ENCODE measurements at places on chromosomes 13 and 19.

- DNase-seq, result no peak
Observed at GRCh38 chr19:30783212-30783611, 411.0 kb downstream of the ZNF536 start.

DNA sequence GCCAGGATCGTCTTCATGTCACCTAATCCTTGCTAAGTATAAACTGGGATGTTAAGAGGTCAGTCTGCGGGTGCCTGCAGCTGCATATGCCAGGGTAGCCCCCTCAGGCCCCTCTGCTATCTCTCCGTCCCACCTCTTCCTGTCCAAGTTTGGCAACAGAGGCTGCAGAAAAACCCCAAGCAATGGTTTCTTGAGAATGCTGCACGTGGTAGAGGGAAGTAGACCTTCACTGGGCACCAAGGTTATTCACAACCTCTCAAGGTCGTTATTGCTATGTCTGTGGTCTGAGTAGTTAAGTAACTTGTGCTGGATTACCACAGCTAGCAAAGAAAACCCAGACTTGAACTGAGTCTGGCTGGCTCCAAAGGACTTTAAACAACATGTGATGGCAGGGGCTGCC is 77.9 kb upstream of the XPO4 start:
- no peak for DNase-seq

GRCh38 chr19:48737360-48737998 is 2.9 kb downstream of the RASIP1 start:
- DNase-seq, result no peak

GRCh38 chr19:3024870-3025548 is 4.1 kb downstream of the TLE2 start:
- no peak for DNase-seq

GRCh38 chr13:33528896-33529295 is 243.3 kb upstream of the STARD13 start:
- no peak for DNase-seq

DNA sequence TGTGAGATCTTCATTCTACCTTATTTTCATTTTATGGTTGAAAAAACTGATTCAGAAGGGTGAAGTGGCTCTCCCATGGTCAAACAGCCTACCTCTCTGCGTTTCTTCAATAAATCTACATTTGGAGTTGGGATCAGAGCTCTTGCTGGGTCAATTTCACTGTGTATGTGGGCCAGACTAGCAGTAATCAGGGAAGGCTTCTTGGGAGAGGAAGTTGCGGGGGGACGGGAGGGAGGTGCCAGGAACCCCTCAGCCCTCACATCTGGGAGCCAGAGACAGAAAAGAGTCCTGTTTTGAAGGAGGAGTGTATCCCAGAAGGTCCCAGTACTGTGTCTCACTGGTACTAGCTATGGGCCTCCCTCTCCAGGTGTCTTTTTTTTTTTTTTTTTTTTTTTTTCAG is 934 bp downstream of the KXD1 start:
- DNase-seq, result no peak

DNA sequence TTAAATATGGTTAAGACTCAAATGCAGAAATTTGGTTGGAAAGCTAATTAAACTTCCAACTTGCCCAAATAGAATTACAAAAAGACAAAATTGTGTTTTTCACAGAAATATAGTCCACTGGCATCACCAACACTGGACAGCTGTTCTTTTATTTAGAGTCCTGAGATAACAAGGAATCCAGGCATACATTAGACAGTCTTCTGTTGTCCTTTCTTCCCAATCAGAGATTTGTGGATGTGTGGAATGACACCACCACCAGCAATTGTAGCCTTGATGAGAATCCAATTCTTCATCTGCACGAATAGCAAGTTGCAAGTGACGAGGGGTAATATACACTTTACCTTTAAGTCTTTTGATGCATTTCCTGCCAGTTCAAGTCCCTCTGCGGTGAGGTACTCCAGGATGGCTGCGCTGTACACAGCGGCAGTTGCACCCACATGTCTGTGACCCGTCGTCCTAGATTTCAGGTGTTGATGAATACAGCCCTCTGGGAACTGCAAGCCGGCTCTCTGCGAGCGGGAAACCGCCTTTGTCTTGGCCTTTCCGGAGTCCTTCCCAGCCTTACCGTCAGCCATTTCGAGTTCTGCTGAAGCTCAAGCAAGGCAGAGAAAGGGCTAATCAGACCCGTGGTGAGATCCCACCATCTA is 14.7 kb downstream of the UBAC2 start:
- no peak for DNase-seq

DNA sequence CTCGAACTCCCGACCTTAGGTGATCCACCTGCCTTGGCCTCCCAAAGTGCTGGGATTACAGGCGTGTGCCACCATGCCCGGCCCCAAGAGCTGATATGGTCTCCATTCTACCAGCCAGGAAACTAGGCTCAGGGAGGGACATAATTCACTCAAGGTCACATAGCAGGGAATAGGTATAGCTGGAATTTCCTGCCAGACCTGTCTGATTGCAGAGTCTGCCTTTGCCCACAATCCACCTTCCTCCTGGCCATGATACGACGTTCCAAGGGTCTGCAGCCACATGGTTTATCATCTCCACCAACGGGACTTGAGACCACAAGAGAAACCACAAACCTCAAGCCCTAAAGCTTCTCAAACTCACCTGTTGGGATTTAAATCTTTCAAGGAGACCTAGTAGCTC is 32.0 kb downstream of the ZNRF4 start:
- DNase-seq, result no peak

DNA sequence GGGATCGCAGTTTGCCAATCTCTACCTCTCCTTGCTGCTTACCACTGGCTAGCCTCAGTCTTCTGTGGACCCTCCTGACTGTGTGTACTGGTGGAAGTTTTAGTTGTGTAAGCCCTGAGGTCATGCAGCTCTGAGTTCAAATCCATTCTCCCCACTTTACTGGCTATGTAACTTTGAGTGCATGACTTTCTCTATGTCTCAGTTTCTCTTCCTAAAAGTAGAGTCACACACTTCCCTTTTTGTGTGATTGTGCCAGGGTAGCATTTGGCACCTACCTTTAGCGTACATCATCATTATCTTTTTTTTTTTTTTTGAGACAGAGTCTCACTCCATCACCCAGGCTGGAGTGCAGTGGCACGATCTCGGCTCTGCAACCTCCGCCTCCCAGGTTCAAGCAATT is 70.3 kb downstream of the MAP4K1 start:
- no peak for DNase-seq

DNA sequence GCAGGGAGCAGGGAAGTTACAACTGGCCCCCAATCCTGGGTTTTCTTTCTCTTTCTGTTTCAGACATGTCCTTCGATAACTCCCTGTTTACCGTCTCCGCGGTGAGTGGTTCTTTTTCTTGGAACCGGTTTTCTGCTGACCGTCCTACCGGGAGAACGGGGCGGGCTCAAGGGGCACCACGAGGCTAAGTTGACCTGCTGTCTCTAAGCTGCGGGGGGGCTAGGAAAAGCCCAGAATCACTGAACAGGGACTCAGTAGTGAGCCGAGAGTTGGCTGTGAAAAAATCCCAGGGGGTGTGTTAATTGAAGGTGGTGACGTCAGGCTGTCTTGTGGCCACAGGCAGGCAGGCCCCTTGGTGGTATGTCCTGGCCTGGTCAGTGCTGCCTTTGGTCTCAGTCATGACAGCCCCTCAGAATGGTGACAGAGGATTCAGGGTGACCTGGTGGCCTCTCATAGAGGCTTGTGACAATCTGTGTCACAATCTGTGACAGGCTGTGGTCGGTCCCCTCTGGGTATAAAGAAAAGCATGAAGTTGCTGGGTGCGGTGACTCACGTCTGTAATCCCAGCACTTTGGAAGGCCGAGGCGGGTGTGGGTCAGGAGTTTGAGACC is 8.1 kb upstream of the CARM1 start:
- DNase-seq, result no peak

GRCh38 chr19:6161271-6161850 is 25.9 kb downstream of the ACSBG2 start:
- DNase-seq, result no peak

DNA sequence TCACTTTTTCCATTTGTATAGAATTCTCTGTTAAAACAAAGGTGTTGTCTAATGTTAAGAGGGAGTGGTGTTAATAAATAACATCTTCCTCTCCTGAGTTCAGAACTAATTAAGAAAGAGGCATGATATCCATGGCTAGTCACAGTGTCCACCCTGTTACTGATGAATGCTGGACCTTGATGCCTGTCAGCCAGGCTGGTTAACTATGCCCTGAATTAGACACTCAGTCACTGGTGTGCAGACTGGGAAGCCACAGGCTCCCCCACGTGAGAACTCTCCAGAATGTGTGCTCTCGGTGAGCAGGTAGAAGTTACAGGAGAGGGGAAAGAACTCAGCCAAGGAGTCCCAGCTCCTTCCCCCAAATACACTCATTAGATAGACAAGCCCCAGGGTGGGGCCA is 56.1 kb upstream of the RNF113B start:
- no peak for DNase-seq

GRCh38 chr19:41755328-41755913 is at the start of gene CEACAM6:
Gene CEACAM6, plus strand, starts transcription at chr19:41755530. Its CDS starts 109 bp downstream, at chr19:41755639.
- DNase-seq, result no peak

DNA sequence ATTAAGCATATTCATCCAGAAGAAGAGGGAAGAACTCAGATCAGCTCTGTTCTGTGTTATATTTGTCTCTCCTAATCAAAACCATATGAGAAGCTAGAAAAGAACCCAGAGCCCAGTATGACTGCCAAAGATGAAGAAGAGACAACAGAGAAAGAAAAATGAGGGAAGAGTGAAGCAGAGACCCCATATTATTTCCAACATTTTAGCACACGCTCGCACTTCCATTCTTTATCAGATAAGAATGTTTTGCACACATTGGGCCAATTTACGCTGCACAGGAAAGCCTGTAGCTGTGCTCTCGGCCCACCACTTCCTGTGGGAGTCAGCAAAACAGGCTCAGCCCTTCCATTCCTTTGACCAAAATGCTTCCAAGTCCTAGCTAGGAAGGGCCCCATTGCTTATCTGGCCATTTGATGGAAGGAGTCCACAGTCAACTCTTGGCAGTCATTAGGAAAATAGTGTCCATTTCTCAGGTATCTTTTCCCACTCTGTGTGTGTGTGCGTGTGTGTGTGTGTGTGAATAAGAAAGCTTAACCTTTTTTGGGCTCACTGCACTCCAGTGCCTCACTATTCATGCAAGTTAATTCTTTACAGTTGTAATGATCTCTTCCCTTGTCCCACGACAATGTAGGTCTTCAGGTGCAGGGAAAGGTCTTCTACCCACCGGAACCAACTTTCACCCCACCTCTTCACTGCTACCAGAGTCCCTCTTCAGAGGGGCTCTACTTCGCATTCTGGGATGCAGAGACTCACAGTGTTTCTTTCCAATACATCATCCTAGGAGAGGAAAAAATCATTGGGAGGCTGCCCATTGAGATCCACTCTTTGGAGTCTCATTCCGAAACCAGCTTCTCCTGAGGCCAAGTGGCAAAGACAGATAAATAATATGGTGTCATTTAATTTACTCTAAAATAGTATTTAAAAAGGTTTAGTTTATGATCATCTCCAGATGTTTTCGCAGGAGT is 237.5 kb downstream of the COG6 start:
- DNase-seq, result no peak

GRCh38 chr13:58083064-58083463 is 451.5 kb downstream of the PCDH17 start:
- no peak for DNase-seq

- DNase-seq, result no peak
Observed at GRCh38 chr13:62932256-62932883, 1516.7 kb upstream of the PCDH20 start.

DNA sequence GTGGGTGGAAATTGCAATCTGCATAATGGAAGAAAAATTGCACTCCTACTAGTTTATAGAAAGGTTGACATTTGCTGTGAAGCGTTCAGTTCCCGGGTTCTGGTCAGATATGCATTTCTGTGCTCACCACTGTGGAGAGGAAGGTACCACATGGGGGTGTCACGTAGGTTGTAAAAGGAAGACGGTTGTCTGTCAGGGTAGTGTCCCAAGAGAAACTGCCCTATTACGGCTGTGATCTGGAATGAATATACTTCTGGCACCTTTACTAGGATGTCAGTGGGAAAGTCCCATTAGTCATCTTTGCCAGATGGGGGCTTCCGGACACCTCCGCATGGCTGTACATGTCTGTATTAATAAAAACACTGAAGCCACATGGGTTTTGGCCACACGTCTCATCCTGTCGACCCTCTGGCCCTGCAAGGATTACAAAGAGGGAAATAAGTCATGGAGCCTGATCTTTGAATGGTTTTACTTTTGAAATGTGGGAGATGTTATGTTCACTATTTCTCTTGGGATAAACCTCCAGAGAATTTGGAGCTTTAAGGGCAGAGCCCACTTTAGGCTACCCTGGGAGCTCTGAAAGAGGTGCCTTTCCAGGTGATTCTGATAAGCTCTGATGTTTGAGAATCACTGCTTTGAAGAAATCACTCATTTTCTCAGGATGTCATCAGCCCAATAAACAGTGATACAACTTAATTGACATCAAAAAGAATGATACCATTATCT is 133.9 kb downstream of the AKAP11 start:
- no peak for DNase-seq

DNA sequence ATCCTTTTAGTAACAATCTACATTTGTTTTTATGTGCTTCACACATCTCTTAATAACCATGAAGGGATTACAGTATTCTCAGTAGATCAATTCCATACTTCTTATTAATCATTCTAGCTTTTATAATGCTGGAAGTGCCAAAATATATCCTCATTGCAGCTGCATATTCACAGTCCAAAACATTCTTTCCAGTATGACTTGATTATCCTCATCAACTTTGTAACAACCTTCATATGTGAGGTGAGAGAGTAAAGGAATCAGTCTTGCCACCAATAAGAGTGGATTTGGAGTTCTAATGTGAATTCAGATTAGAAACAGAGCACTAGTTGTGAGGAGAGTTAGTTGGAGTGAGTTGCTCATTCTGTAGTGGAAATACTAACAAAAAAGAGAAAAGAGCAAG is 208.0 kb upstream of the SPRY2 start:
- DNase-seq, result no peak

GRCh38 chr19:6730153-6730804 is 7.1 kb downstream of the GPR108 start:
- no peak for DNase-seq

- DNase-seq, result no peak
Observed at GRCh38 chr19:46429999-46430398, 1.3 kb upstream of the PNMA8C start.

- DNase-seq, result no peak
Observed at GRCh38 chr19:46898731-46899130, 37.9 kb downstream of the ARHGAP35 start.

- no peak for DNase-seq
Observed at GRCh38 chr19:15014579-15014978, 34.7 kb upstream of the CASP14 start.

DNA sequence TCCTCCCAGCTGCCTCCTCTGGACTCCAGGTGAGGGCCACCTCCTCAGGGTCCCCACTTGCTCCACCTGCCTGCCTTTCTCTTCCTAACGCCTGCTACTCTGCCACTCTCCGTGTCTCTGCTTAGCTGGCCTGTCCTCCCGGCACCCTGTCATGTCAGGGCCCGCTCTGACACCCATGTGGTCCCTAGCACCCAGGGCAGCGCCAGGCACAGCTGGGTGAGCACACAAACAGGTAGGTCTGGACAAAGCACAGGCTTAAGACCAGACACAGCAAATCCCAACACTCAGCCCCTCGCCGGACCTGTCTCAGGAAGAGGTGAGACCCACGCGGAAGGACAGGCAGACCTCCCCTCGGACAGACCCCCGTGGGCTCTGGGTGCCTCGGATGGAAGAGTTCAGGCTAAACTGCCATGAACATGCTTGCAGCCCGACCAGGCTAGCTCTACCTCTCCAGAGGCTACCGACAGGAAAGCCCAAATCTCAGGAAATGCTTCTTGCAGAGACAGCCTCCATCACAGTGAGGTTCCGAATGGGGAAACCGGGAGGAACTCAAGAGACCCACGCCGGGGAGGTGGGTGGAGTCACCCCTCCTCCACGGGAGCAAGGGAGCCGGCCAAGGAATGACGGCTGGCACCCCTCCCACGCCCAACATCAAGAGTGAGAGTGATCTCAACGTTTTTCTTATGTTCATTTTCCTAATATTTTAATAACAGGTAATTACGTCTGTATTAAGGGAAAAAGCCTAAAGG is 12.5 kb downstream of the ZNF787 start:
- DNase-seq, result no peak

Measured in BJ (cell line).